Stomach (tissue), 19 donors: ENCODE measurements at places on chromosomes 6 and 20.

DNA sequence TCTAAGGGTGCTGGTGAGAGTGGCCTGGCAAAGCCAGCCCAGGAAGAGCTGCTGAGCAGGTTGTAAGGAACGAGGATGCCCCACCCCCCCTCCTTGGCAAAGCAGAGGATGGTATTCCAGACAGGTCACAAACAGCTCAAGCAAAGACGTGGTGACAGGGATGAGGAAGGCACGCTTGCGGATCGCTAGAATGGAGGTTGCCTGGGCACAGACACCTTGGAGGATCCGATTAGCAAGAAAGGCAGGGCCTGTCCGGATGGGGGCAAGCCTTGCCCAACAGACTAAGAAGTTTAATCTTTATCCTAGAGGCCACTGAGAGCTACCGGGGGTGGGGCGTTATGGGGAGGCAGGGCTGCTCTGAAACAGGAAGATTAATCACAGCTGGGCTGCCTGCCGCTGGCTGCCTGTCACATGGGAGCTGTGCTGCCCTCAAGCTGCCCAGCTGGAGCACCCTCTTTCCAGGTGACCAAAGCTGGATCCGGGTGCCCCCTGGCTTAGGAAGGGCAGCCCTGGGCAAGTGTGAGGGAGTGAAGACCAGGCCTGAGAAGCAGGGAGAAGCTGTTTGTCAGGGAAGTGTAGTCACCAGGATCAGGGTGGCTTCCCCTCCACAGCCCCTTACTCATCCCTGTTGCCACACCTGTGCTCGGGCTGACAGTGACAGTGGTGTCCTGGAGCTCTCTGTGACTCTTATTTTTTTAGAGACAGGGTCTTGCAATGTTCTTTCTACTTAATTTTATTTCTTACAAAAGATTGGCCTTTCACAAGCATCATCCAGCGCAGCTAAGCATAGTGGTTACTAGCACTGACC, 9.1 kb upstream of the MAPK13 start:
- peak; percentile 82 for DNase-seq

DNA sequence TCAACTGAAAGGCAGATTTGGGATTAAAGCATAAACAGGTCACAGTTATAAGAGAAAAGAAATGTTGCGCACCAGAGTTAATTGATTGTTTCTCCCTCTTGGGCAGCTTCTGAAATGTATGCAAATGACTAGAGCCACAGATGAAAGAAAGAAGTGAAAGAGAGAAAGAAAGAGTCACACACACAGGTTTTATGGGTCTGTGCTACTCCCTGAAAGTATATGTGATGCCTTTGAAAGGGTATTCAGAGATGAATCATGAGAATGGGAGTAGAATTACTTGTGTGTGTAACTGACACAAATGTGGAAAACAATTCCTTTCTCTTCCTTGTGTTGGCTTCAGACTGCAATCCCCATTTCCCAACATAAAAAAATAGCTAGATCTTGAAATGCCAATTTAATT, 196.9 kb downstream of the FOXA2 start:
- no peak for DNase-seq

GRCh38 chr20:53623134-53623453, 29.5 kb upstream of the ZNF217 start:
- no peak for DNase-seq

DNA sequence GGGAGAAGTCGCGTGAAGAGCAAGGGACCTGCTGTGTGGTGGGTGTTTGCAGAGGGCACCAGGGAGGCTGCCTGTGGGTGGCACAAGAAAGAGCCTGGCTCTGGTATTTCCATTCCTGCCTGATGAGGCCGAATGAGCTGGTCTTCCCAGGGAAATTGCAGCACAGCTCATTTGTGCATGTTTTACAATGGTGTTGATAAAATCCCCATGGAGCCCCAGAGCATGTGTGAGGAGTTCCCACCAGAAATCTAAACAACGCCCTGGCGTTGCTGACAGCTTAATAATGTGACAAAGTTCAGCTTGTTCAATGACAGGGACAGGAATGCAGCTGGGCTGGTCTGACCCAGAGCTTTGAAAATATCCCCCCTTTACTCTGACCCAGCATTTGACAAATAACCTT, 135.5 kb downstream of the CLIC5 start:
- DNase-seq = no peak

DNA sequence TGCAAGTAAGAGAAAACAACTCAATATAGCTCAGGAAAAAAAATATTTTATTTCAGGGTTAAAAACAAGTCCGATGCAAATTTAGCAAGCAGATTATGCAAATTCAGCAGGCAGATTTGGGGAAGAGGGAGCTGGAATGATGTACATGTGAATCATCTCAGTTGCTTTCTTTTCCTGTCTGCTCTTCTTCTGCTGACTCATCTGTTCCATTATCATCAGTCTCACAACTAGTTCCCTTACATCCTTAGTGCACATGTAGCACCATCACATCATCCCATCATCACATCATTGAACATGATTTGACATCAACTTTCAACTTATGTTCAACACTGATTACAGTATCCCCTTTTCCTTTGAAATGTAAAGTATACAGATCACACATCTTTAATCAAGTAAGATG, 11.5 kb upstream of the DEFB113 start:
- DNase-seq = no peak

DNA sequence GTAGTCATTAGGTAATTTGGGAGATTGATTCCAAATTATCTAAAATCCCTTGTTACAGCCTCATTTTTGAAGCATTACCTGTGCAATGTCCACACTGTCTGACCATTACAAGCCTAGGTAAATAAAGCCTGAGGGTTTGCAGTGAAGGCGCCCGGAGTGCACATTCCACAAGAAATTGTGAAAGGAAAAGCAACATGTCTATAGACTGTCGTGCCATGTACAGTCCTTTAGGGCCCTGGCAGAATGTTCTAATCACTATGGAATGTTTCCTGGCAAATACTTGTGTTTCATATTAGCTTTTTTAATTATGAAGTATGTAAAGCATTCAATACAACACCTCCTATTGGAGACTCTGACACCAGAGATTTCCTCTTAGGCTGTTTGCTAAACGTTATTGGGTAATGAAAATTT, 28.9 kb downstream of the PREP start:
- DNase-seq = peak; percentile 40

DNA sequence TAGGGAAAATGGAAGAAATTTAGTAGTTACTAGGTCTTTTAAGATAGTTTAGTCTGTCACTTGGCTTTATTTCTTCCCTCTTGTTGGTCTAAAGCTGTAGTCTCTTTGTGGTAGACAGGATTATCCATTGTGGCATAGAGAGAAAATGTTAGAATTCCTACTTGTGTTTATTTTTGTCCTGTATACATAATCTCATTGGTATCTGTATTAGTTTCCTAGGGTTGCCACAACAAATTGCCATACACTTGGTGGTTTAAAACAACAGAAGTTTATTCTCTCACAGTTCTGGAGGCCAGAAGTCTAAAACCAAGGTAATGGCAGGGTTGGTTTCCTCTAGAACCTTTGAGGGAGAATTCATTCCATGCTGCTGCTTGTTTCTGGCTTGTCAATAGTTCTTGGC, 119.4 kb downstream of the ZFAND3 start:
- no peak for DNase-seq

DNA sequence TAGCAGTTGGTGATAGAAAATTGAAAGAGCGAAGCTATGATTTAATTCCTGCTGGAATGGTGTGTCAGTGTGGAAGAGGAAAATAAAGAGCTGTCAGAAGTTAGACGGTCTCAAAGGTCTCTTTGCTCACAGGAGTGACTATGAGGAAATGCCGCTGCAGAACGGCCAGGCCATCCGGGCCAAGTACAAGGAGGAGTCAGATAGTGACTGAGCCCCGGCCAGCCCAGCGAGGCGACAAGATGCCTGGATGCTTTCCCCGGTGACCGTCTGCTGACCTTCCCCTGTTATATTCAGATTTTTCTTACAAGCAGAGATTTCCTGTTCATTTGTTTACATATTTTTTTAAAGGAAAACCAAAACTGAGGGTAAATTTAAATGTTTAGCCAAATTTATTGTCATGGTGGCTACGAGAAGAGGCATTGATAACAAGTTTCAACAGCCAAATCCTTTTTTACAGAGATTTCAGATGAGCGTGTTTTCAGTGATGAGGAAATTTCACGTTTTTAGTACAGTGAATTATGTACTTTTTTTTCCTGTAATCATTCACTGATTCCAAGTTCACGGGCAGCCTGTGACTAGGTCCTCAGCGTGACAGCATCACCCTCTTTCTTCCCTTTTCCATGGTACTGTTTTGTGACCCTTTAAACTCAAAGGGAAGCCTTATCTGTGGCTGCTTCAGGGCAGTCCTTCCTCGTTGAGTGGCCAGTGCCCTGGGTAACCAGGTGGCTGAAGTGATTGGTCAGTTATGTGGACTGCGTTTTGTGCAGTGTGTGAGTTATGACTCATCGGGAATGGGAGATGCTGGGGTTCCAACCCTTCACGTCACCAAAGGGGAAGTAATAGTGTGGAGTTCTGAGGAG, 12.6 kb downstream of the DYNLT1 start:
- DNase-seq = peak; percentile 78

- DNase-seq = no peak
Measured at GRCh38 chr6:163716690-163717089, 302.2 kb downstream of the QKI start.

DNA sequence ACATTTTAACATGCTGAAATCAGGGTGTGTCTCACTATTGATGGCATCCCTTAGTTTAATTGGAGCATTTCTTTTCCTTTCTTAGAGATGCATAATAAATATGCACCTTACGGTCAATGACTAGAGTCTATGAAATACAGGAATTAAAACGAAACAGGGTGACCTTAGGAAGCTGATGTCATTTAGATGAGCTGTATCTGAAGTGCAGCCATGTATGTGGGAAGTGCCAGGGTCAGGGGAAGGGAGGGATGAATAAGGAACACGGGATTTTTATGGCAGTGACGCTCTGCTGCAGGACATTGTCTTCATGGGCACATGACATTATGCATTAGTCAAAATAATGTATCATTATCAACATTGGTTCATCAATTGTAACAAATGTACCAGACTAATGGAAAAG, 84.0 kb downstream of the AGPAT4 start:
- DNase-seq = no peak
